Stimulated activated CD4-positive, alpha-beta T cell treated with anti-CD3 and anti-CD28 coated beads, Interleukin-1b, Interleukin-23, amount 100 ng/mL, for 1 hour (primary cell): ENCODE measurements at places on chromosomes 2 and 18.
A peak's percentile ranks its signal among the peaks of the same experiment; 100 is the strongest.

GRCh38 chr2:217901835-217902378, 100.9 kb downstream of the TNS1 start:
- no peak for DNase-seq

DNA sequence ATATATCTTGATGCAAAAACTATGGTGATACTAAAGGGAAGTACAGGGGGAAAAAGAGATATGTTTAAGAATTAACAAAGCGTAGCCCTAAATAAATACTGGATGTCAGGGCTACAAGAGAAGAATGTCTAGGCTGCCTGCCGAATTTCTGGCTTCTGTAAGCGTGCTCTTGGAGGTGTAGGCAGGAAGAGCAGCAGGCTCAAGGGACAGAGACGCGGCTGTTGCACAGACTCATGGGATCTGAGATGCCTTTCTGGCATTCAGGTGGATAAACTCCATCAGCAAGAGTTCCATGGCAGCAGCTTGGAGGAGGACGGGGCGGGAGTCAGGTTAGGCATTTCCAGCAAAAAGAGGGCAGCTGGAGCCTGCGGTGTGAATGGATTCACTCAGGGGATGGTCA, 123.2 kb upstream of the TWIST2 start:
- DNase-seq, result no peak

GRCh38 chr2:234308813-234309195, 188.1 kb downstream of the ARL4C start:
- DNase-seq, result no peak

- DNase-seq, result no peak
These were observed 7.4 kb upstream of the RMC1 start for GRCh38 chr18:23495723-23496440.

- no peak for DNase-seq
These were observed 12.4 kb upstream of the CATIP start for GRCh38 chr2:218344090-218344754.

- no peak for DNase-seq
These were observed 71.8 kb upstream of the NPAS2 start for GRCh38 chr2:100747996-100748615.

DNA sequence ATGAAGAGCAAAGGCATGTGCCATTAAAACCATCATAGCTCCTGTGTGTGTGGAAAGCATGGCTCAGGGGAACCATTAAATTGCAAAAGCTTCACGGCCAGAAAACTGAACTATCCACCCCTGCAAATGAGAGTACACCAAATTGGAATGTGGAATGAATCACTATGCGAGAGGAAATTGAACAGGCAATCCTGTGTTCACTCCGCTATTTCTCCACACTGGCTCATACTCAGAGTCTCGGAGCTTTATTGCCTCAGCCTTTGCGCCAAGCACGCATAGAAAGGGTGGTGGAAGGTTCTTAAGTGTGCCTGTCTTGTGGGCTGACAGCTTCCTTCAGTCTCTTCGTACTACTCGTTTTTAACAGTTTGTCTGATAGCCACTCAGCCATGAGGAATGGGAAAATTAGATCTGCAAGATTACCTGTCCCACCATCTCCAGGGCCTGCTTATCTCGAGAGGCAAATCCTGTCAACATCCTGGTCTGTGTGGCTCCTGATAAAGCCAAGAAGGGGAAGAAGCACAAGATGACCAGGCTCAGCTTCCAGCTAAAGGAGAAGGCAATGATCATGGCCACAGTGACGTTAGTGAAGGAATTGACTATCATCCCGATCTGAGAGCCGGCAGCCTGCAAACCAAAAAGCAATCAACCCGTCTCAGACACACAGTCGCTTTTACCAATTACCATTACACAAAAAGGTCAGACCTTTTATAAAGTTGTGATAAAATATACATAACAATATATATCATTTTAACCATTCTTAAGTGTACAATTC, 34.9 kb downstream of the G6PC2 start:
- DNase-seq, result no peak

- no peak for DNase-seq
These were observed 26.2 kb upstream of the PMAIP1 start for GRCh38 chr18:59873641-59874040.

DNA sequence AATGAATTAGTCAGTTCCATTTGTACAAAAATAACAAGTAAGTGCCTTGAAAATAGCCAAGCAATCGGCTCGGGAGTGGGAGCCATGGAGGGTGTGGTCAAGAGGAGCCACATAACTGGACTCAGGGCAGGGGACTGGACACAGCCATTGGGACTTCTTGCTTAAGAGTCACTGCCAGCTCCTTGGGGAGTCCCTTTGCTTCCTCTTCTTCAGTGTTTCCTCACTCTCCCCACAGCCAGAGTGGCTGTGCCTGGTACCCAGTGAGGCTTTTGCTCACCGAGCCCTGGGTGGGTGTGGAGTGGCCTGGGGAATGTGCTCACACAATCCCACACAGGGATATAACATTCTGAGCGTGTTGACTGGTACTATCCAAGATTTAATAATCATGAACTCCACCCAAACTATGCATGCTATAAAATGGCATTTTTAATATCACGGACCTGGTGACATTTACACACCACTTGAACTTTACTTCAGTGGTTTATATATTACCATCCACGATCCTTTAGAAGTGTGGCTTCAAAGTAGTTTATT, 94.6 kb downstream of the PTGR3 start:
- DNase-seq, result no peak

- no peak for DNase-seq
These were observed 418.6 kb downstream of the CMPK2 start for GRCh38 chr2:6446938-6447608.

DNA sequence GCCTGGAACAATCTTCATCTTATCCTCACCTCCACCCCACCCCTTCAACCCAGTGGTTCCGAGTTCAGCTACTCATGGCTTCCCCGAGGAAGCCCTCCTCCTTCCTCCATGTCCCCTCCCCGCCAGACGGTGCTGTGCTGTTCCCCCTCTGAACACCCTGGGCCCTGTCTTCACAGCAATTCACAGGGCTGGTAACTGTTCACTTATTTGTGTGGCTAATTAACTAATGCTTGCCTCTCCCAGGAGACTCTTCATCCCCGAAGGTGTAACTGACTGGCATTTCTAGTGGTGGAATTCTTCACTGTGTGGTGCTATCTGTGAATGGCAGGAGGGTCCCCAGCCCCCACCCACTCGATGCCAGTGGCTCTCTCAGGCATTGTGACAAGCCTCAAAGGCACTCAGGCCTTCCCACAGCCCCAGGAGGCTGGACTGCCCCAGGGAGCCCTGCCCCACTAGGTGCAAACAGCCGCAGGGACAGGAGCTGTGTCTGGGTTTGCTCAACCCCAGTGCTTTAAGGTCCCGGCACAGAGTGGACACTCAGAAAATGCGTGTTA, 133.7 kb upstream of the ID2 start:
- DNase-seq, result no peak

DNA sequence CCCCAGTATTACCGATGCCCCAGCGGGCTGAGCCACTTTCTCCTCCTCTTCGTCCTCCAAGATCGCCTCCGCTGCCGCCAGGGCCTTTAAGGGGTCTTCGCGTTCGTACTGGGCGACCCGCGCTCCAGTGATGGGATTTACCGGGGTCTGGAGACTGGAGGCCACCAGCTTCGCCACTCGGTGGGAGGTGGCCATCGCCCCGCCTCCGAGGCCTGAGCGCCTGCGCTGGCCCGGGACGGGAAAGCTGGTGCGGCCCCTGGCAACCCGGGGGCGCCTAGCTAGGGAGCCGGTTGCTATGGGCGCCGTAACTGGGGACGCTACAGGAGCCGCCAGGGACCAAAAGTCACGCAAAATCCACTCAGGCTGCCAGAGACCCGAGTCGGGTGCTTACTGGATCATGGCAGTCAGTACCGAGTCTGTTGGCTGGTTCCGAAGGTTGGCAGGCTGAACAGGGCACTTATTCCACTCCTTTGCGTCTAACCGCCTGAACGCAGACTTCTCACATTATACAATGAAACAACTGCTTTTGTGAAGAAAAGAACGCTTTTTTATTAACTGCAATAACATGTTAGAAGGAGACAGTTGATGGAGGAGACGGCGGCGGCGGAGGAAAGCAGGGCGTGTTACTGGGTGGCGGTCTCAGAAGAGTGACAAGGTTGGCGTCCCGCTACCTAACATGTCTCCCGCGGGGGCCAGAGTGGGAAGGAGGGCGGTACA, at the start of gene FAM161A:
Gene FAM161A (minus strand): TSS at position 214 of the 717 bp plus-strand sequence. CDS start 19 bp downstream, at position 195.
- peak; percentile 42 for DNase-seq

DNA sequence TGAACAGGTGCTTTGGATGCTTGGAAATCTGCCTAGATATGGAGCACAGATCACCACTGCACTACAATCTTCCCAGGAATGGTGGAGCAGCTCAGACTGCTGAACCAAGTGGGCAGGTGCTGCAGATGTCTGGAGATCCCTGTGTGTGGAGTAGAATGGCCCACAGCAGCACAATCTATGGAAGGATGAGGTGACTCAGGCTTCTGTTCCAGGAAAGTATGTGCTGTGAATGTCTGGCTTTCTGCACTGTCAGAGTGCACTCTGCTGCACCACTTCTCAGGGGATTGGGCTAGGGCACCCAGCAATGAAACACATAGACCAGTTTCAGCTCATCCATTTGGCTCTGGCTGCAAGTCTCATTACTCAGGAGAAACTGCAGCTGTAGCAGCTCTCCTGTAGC, 865.4 kb upstream of the NXPH2 start:
- DNase-seq, result no peak

DNA sequence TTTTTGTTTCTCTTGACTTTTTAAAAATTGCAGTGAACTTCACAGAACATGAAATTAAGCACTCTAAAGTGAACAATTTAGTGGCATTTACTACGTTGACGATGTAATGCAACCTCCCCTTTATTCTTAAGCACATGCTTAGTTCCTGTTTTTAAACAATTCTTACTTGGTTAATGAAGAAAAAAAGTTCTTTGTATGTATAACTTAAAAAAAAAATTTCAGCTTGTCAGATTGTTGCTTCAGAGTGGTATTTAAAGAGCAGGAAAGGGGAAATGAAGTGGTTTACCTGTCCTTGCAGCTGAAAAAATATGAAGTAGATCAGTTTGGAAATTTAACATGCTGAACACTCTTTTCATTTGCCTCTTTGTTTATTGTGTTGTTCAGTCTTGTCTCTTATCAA, 95.7 kb upstream of the RASGRP3 start:
- DNase-seq, result no peak

- no peak for DNase-seq
These were observed 2.7 kb downstream of the ZNF532 start for GRCh38 chr18:58867281-58867961.

DNA sequence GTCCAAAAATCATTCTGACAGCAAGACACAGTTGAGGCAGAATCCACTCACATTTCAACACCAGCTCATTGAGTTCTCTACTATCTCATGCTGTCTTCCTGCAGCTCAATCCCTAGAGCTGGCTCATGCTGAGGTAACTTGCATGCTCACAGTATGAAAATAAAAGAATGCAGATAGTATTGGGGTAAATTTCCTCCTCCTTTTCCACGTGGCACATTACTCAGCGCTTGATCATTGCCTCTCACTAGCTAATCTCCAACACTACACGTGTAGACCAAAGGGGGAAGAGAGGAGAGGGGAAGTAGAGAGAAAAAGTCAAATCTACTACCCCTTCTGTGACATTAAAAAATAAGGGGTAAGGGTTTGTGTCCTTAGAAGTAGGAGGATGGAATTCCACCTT, 300.6 kb downstream of the AFF3 start:
- DNase-seq, result no peak

- DNase-seq, result no peak
These were observed 53.2 kb downstream of the UXS1 start for GRCh38 chr2:106140913-106141312.

- no peak for DNase-seq
These were observed 95.7 kb downstream of the ASXL3 start for GRCh38 chr18:33673689-33674088.

DNA sequence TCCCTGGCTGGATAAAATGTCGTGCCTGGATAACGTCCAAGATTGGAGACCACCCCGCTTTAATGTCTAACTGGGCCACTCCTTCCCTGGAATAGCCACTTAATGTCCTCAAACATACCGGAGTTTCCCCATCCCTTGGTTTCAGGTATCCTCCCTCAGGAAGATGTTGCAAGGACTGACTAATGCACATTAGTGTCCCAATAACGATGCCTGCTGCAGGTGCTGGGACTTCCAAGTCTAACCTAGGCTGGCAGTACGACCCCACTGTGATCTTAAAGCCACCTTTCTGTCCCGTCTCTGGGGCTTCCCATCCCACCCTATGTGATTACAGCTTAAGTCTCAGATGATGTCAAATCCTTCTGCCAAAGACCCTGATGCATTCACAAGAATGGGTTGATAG, 1.1 kb upstream of the ATP6V1C2 start:
- no peak for DNase-seq

DNA sequence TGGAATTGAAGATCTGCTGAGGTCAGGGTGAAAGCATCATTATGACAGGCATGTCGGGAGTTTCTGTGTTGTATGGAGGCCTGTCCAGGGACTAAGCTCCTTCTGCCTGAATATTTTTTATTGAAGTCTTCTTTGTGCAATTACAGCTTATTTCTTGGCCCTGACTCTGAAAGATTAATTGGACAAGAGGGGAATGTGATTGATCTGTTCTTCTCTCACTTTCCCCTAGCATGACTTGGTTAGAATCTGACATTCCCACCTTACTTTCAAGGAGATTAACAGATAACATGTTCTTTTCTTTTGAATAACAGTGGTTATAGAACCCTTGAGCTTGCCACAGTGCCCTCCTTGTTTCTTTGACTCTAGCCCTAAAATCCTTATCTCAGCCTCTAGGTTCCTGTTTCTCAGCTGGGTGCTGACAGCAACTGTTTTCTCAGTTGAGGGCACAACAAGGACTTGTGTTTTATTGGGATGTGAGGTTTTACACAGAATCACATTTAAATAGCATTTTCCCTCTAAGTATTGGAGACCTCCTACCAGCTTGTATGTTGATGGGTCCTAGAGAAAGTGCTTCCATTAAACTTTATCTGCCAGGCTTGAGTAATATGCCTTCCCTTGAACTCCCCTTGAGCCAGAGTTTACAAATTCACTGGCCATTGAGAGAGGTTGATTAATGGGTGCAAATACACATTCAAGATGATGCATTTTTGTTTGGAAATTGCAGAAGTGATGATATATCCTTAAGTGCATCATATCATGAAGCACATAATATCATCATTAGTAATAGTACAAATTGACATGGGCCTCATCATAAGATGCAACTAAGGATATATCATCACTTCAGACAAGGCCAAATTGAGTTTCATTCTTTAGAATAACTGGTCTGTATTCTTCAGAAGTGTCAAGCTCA, 12.5 kb downstream of the TTLL4 start:
- no peak for DNase-seq

- no peak for DNase-seq
These were observed 209.2 kb upstream of the DCC start for GRCh38 chr18:52130624-52131301.

DNA sequence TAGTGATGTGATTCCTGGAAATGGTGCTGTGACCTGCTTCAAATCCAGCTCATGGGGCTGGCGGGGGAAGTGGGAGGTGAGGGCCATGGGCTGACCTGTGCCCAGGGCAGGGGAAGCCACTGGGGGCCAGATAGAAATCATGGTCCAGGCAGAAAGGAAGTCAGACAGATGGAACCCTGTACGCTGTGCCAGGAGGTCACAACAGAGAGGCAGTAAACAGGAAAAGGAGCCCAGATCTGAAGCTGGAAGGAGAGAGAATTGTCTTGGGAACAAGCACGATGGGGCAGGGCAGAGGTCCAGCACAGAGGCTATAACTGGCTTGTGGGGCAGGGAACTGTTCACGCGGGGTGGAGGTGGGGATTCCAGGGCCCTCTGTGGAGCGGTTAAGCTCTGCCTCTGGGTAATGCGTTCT, 76.0 kb downstream of the RNF144A start:
- DNase-seq, result no peak

GRCh38 chr2:60498127-60498815, 55.2 kb downstream of the BCL11A start:
- DNase-seq, result no peak

GRCh38 chr2:221572821-221573429, 821 bp upstream of the EPHA4 start:
- no peak for DNase-seq
